ENCODE measurements at places on chromosomes 7 and 10. TPM values are rescaled to one million over a fixed set of nuclear protein-coding genes. Genes with fewer than 3 reads are reported as not detected.

- H3K36me3 ChIP-seq = no peaks in the 10 kb centered on the region
- DNase-seq = no peak
- no peaks in the 10 kb centered on the region for H3K4me1 ChIP-seq
- no peak overlapping the region for H3K4me3 ChIP-seq
- no peak overlapping the region for H3K27ac ChIP-seq
- H3K27me3 ChIP-seq = no peaks in the 10 kb centered on the region
Observed at GRCh38 chr7:114392686-114393085, 21.9 kb upstream of the FOXP2 start.

DNA sequence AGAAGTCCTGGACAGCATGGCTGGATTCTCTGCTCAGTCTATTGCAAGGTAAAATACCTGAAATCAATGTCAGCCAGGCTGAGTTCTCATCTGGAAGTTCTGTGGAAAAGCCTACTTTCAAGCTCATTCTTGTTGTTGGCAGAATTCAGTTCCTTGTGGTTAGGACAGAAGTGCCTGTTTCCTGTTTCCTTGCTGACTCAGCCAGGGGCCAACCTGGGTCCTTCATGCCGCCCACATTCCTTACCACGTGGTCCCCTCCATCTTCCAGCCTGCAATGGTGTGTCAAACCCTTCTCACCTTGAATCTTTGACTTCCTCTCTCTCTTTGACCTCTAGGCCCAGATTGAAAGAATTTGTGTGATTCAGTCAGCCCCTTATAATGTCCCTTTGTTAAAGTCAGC lies 197.1 kb upstream of the STK17A start:
- no peak overlapping the region for H3K4me3 ChIP-seq
- H3K27me3 ChIP-seq = no peaks in the 10 kb centered on the region
- H3K27ac ChIP-seq = no peak overlapping the region
- no peak for DNase-seq
- no peaks in the 10 kb centered on the region for H3K36me3 ChIP-seq
- no peaks in the 10 kb centered on the region for H3K4me1 ChIP-seq

DNA sequence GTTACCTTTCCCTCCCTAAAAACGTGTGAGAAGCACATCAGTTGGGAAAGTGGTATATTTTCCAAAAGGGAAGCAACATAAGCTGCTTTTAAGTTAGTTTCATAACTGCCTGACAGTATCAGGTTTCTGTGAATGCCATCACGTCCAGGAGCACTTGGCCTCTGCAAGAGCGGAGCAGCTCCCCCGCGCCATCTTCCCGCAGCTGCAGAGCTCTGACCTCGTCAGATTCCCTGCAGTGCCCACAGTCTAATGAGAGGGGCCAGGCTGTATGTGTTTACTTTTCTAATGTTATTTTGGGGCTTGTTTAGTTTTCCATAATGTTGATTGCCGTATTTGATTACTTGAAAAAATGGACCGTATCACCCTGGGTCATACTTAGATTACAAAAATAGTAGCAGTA lies 74.2 kb downstream of the MGMT start:
- H3K27ac ChIP-seq = no peak overlapping the region
- H3K4me3 ChIP-seq = no peak overlapping the region
- DNase-seq = no peak
- H3K4me1 ChIP-seq = no peaks in the 10 kb centered on the region
- no peaks in the 10 kb centered on the region for H3K36me3 ChIP-seq

DNA sequence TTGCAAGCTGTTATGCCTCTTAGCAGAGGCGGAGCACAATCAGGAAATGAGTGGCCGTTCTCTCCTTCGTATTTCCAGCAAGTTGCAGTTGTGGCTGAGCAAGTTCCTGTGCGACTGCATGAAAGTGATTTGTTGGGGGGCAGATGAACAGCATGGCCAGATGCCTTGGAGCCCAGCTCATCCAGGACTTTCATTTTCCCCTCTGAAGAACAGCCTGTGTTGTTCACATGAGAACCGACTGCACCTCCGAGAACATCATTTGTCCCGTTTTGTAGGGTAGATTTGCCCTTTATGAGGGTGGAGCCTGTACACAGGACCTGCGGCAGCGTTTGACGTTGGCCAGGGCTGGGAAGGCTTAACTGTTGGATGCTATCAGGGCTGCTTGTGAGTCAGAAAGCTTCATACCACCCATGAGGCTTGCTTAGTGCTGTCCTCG lies 4.4 kb downstream of the BAG3 start:
- peak; percentile 49 for DNase-seq
- no peaks in the 10 kb centered on the region for H3K27me3 ChIP-seq
- no peaks in the 10 kb centered on the region for H3K36me3 ChIP-seq
- peak overlapping the region; percentile 50 for H3K4me3 ChIP-seq

DNA sequence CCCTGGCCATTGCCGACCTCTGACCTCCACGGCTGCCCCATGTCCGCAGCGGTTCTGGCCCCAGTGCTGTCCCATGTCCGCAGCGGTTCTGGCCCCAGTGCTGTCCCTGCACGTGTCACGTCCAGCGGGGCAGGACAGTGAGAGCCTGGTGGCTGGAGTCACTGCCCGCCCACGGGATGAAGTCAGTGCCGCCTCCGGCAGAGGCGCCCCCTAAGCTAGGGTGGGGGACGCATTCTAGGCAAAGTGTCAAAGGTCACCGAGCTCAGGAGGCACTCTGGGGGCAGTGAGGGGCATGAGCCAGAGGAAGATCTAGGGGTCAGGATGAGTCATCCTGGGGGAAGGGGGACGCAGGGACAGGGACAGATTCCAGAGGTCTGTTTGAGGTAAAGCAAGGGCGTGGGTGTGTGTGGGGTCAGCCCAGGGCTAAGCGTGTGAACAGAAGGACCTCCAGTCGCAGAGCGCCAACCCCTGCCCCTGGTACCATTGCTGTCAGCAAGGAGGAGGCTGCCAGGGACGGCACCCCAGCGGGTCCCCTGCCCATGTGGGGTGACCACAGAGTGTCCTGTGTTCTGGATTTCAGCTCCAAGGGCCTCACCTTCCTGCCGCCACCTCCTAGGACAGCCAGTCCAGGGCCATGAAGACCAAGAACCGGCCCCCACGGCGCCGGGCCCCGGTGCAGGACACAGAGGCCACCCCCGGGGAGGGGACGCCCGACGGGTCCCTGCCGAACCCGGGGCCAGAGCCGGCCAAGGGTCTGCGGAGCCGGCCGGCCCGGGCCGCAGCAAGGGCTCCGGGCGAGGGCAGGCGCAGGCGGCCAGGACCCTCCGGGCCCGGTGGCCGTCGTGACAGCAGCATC lies 665 bp downstream of the BHLHA15 start:
- DNase-seq = no peak
- no peak overlapping the region for H3K27ac ChIP-seq
- H3K4me3 ChIP-seq = no peak overlapping the region
- no peaks in the 10 kb centered on the region for H3K27me3 ChIP-seq
- peaks cover 5% of the 10 kb centered on the region for H3K4me1 ChIP-seq

- H3K4me3 ChIP-seq = no peak overlapping the region
- no peaks in the 10 kb centered on the region for H3K27me3 ChIP-seq
- H3K4me1 ChIP-seq = peaks cover 9% of the 10 kb centered on the region
- no peak for DNase-seq
Observed at GRCh38 chr10:114166494-114166893, 7.5 kb downstream of the CCDC186 start.

DNA sequence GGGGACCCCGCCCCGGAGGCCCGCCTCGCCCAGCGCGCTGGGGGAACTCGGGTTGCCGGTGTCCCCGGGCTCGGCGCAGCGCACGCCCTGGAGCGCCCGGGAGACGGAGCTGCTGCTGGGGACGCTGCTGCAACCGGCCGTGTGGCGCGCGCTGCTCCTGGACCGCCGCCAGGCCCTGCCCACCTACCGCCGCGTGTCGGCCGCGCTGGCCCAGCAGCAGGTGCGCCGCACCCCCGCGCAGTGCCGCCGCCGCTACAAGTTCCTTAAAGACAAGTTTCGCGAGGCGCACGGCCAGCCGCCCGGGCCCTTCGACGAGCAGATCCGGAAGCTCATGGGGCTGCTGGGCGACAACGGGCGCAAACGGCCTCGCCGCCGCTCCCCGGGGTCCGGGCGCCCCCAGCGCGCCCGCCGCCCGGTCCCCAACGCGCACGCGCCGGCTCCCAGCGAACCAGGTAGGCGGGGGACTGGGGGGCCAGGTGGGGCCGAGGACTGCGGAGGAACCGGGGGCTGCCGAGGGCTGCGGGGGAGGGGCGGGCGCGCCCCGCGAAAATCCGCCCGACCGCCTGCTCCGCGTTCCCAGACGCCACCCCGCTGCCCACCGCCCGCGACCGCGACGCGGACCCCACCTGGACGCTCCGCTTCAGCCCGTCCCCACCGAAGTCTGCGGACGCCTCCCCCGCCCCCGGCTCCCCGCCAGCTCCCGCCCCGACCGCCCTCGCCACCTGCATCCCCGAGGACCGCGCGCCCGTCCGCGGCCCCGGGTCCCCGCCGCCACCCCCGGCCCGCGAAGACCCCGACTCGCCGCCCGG lies 574 bp downstream of the UTF1 start:
- no peaks in the 10 kb centered on the region for H3K36me3 ChIP-seq
- H3K4me3 ChIP-seq = no peak overlapping the region
- H3K27ac ChIP-seq = no peak overlapping the region
- no peaks in the 10 kb centered on the region for H3K4me1 ChIP-seq

GRCh38 chr10:129419397-129419796 lies 47.6 kb upstream of the MGMT start:
- H3K4me3 ChIP-seq = no peak overlapping the region
- H3K36me3 ChIP-seq = no peaks in the 10 kb centered on the region
- no peaks in the 10 kb centered on the region for H3K27me3 ChIP-seq
- H3K27ac ChIP-seq = no peak overlapping the region

DNA sequence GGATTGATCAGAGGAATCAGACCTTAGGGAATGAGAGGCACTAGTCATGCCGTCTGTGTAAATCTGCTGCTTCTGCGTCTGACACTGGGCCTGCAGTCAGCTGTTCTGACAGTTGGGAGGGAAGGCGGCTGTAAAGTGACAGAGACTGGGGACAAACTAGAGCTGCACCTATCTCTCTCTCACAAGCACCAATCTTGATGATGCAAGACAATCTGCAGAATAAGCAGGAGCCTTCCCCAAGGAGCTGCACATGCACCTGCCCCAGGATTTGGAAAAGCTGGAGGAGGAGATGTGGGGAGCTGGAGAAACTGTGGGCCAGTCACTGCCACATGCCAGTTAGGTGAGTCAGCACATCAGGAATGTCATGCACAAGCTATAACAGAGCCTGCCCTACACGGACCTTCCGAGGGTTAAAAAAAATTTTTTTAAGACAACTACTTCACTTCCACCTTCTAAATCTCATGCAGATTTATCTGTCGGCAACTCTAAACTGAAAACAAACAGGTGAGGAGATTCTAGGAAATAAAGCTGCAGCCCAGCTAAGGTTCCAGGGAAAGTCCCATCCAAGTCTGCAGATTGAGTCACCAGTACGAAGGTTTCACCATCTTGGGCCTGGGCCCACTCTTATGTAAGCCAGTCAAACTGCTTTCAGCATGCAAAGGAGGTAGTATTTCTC lies 39.2 kb downstream of the ENO4 start:
- no peak overlapping the region for H3K4me3 ChIP-seq
- no peak overlapping the region for H3K27ac ChIP-seq
- H3K4me1 ChIP-seq = no peaks in the 10 kb centered on the region
- H3K36me3 ChIP-seq = no peaks in the 10 kb centered on the region

DNA sequence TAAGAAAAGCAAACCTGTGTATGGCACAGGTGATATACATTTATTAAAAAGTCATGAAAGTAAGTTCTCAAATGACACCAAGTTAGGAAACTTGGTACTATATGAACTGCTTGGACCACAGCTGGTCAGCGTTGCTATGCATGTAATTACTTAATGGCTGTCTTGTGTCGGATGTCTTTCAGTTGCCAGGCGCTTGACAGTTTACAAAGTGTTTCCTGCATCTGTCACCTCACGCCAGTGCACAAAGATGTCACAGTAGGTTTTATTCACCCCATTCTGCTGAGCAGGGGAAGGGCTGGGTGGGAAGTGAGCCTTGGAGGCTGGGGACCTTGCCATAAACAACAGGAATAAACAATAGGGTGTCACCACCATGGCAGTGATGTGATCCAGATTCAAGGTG lies 35.8 kb downstream of the ADAM12 start:
- H3K4me1 ChIP-seq = no peaks in the 10 kb centered on the region
- H3K27me3 ChIP-seq = no peaks in the 10 kb centered on the region
- no peak overlapping the region for H3K4me3 ChIP-seq
- H3K27ac ChIP-seq = no peak overlapping the region
- DNase-seq = no peak

- DNase-seq = no peak
- H3K4me1 ChIP-seq = peaks cover 6% of the 10 kb centered on the region
- H3K27ac ChIP-seq = no peak overlapping the region
- no peaks in the 10 kb centered on the region for H3K36me3 ChIP-seq
- H3K27me3 ChIP-seq = no peaks in the 10 kb centered on the region
Observed at GRCh38 chr10:1249142-1249920, 193.1 kb downstream of the WDR37 start.

GRCh38 chr10:70496341-70497119 lies 18.0 kb downstream of the PALD1 start:
- no peaks in the 10 kb centered on the region for H3K27me3 ChIP-seq
- no peak overlapping the region for H3K4me3 ChIP-seq
- H3K4me1 ChIP-seq = no peaks in the 10 kb centered on the region
- no peak for DNase-seq
- H3K36me3 ChIP-seq = no peaks in the 10 kb centered on the region

DNA sequence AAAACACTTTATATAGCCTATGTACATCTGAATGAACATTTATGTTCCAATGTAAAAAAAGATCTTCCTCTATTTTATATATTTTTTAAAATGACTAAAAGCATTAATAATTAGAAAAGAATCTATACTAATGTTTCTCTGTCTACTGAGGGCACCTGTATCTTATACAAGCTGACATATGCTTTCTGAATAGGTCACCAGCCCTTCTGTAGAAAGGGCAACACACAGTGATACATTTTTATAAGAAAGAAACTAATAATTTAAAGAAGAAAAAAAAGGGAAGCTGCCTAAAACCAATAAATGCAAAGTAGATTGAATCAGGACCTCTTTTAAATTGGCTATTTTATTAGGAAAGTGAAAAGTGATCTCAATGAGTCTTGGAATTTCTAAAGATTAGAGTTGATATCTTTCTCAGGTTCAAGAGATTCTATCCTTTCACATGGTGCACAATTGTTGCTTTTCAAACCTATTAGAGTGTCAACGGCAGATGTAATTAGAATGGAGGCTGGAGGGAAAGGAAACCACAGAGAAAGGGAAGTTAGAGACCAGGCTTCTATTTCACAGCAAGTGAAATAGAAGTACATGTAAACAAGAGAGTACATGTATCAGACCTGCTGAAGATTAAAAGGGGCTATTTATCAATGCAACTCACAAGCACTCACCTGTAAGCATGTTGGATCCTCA lies 6.3 kb downstream of the MTPN start:
- H3K4me1 ChIP-seq = peaks cover 30% of the 10 kb centered on the region
- H3K27ac ChIP-seq = no peak overlapping the region
- H3K4me3 ChIP-seq = no peak overlapping the region
- H3K36me3 ChIP-seq = no peaks in the 10 kb centered on the region
- DNase-seq = no peak
- no peaks in the 10 kb centered on the region for H3K27me3 ChIP-seq

- H3K36me3 ChIP-seq = no peaks in the 10 kb centered on the region
- H3K4me1 ChIP-seq = no peaks in the 10 kb centered on the region
- H3K27me3 ChIP-seq = no peaks in the 10 kb centered on the region
- no peak for DNase-seq
Observed at GRCh38 chr10:106648534-106649481, 515.7 kb downstream of the SORCS1 start.

- H3K4me1 ChIP-seq = no peaks in the 10 kb centered on the region
- H3K36me3 ChIP-seq = no peaks in the 10 kb centered on the region
- H3K27me3 ChIP-seq = peaks cover 5% of the 10 kb centered on the region
- H3K4me3 ChIP-seq = no peak overlapping the region
Observed at GRCh38 chr7:115682507-115682906, 348.1 kb downstream of the TFEC start.

ACHE gene
- total RNA-seq = 0.22 TPM

DPP6 gene
- total RNA-seq = not detected

ABCB8 gene
- 60.2 TPM for total RNA-seq

HMX3 gene
- total RNA-seq = not detected

ZEB1 gene
- total RNA-seq = 80.9 TPM

PLCE1 gene
- total RNA-seq = 0.03 TPM

Data from naive thymus-derived CD4-positive, alpha-beta T cell (primary cell).